ENCODE measurements at places on chromosomes 1 and 21.

DNA sequence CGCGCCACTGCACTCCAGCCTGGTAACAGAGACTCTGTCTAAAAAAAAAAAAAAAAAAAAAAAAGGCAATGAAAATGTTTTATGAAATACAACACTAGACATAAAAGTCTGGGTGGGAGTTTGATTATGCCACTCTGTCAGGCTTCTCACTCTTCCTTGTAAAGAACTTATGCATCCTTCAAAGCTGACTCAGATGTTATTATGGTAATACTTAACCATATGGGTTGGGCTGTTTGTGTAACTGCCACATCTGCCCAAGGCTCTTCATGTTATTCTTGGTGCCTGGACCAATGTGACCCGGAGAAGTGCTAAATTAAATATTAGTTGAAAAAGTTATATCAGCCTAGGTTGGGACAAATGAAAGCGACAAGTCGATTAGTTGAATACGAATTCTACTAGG, 23.8 kb downstream of the FAM89A start:
- no peak for DNase-seq

- peak; percentile 67 for DNase-seq
Observed at GRCh38 chr1:235160383-235160956, 580 bp downstream of the RBM34 start.

- no peak for DNase-seq
Observed at GRCh38 chr1:94385308-94385929, 32.8 kb upstream of the ABCD3 start.

- DNase-seq, result no peak
Observed at GRCh38 chr1:229897501-229897900, 169.5 kb upstream of the GALNT2 start.

GRCh38 chr1:12229835-12230548, at the start of gene VPS13D:
Gene VPS13D (plus strand): TSS chr1:12230030. CDS start chr1:12234267, 4,237 bp downstream.
- DNase-seq, result peak; percentile 60

DNA sequence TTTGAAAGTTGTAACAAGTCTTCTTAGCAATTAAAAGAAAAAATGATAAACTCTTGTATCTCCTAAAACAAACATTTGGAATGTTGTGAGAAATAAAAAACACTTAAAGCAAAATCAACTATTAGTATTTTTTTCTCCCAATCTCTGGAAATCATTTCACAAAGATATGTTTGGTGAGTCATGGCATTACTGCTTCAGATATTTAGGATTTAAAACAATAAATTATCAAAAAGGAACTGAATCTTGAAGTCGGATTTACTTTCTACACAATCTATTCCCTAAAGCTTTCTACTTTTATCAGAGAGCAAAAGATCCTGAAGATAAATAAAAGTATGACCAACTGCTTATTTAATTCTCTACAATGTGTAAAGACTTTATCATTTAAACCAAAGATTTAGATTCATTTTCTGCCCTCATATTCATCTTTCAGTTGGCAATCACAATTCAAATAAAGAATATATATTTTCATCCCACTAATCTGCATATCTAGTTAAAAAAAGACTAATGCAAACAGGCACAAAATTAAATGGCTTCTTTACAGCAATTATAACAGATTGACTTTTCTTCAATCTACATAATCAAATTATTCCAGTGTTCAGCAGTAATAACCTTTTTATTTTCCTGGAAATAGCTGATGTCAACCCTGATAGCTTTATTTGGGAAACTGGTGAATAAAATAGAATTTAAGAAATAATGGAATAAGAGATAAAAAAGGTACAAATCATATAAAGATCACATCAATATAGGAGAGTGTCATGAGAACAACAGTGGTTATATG, 230.0 kb downstream of the COP1 start:
- peak; percentile 30 for DNase-seq

- DNase-seq, result no peak
Observed at GRCh38 chr1:183048087-183049085, 25.2 kb downstream of the LAMC1 start.

GRCh38 chr21:31347435-31348032, 3.5 kb upstream of the TIAM1 start:
- peak; percentile 2 for DNase-seq

DNA sequence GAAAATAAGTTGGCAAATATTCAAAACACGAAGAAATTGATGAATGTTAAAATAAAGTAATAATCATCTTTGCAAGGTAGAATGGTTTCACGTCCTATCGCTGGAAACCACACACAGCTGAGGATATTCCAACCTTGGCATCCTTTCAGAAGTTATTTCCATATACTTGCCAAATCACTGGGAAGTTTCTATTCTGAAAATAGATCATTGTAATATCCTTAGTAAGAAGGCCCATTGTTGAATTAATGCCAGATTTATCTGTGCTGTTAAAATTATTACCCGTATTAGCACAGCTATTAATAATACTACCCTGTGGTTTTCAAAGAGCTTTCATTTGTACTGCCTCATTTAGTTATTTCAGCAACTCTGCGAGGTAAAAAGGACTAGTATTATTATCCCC, 81.1 kb downstream of the OLFM3 start:
- no peak for DNase-seq

DNA sequence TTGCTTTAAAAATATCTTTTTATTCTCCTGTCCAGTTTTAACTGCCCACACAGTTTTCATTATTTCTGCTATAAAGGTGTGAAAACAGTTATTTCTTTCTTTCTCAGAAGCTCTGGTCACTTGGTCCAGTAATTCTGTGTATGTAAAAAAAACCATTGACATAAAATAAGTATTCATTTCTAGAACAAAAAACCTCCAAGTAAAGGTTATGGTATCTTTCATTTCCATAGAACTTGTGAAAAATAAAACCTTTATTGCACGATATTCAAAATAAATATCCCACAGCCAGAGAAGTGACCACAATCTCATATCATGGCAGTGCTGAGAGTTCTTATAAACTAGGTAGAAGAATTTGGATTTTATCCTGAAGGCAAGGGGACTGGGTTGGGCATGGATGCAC, 96.9 kb upstream of the TNFSF4 start:
- DNase-seq, result no peak

GRCh38 chr21:16755061-16755460, 757.8 kb upstream of the CXADR start:
- DNase-seq, result no peak

GRCh38 chr1:224864006-224864405, 65.5 kb upstream of the DNAH14 start:
- no peak for DNase-seq

- DNase-seq, result no peak
Observed at GRCh38 chr21:45078877-45079281, 4.5 kb downstream of the ADARB1 start.

- no peak for DNase-seq
Observed at GRCh38 chr1:35556484-35557117, 602 bp downstream of the KIAA0319L start.

DNA sequence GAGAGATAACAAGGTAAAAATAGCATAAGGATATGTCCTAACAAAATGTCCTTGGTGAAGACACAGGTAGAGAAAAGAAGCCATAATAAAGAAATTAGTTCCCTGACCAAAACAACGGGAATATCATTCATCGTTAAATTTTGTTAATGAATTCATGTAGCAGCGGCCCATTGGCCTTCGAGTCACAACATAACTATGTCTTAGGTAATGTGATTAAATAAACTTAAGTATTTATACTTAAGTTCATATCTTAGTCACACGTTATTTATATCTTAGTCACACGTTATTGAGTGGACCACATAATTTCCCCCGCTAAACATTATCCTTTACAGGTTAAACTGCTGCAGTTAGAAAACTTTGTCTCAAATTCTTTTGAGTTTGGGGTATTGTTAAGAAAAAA, 1.2 kb downstream of the NEXN start:
- DNase-seq, result no peak

- no peak for DNase-seq
Observed at GRCh38 chr1:205274041-205274691, 46.4 kb downstream of the TMCC2 start.

DNA sequence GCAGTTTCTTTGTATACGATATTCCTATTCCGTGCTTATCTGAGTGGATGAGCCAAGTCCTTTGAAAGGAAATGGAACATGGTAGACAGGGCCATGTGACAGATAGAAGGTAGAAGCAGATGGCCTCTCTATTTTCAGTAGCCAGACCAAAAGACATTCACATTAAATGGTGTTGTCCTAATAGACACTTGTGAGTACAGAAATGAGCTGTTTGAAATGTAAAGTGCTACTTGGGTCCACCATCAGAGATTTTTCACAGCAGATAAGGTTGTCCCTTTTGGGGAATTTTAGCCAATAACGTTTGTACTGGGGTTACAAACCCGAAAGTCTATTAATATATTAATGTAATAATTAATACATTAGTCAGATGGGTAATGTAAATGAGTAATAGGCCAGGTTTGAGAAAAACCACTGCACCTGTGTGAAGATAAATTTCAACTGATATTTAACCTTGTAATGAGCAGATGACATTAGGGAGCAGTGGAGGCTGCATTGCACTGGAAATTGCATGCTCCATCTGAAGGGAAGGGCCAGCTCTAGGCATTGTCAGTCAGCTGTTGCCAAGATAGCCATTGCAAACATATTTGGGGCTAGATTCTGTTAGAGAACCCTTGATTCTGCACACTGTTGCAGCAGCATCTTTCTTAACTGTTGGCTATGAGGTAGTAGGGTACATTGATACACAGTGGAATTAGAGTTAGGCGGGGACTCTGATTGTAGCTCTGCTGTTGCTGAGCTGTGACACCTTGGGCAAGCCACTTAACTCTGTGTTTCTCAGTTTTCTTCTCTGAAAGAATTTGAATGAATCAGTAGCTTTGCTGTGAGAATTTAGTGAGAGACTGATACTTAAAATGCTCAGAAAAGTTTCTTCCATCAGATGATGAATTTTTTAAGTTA, 43.8 kb downstream of the FGGY start:
- no peak for DNase-seq

GRCh38 chr1:99170516-99170915, 93.8 kb upstream of the PLPPR4 start:
- DNase-seq, result no peak

DNA sequence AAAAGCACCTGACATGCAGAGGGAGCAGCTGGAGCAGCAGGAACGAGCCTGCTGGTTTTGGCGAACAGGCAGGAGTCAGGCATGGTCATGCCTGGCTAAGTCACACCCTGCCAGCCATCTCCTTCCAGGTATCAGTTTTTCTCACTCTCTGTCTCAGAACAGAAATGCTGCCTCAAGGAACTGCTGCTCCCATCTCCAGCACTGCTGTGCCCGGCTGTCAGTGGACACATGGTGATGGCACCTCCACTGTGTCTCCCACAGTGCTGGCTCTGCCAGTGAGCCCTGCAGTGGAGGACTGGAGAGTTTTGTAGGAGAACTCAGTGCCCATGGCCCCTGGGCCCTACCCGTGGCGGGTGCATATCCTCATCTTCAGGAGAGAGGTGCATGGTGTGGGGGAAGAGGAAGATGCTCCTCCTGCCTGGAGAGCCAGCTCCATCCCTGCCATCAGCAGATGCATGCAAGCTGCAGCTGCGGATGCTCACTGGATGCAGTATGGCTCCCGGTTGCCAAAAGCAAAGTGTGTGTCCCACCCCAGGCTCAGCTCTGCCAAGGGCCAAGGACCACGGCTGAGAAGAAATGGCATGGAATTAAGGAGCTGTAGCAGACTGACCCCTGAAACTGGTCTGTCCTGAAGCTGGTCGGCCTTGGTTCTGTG, 114.7 kb downstream of the GRIK3 start:
- no peak for DNase-seq

- peak; percentile 33 for DNase-seq
Observed at GRCh38 chr1:240797050-240797449, 185.1 kb upstream of the GREM2 start.

GRCh38 chr1:111402083-111402482, 25.5 kb downstream of the OVGP1 start:
- no peak for DNase-seq

DNA sequence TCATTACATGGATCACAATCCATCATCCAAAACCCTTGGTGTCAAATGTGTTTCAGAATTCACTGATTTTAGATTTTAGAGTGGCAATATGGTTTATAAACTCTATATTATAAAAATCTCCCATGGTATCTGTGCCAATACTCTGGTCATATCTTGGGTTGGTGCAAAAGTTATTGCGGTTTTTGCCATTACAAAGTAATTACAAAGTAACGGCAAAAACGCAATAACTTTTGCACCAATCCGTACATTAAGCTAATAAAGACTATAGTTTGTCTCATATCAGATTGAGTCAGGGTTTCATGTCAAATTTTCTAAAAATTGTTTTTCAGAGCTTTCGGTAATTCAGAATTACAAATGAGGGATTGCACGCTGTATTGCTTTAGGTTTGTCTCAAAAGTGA, 23.4 kb upstream of the NTMT2 start:
- no peak for DNase-seq

GRCh38 chr1:86477256-86477655, 8.5 kb downstream of the CLCA1 start:
- DNase-seq, result no peak

- DNase-seq, result no peak
Observed at GRCh38 chr1:107952989-107953388, 12.0 kb downstream of the VAV3 start.

DNA sequence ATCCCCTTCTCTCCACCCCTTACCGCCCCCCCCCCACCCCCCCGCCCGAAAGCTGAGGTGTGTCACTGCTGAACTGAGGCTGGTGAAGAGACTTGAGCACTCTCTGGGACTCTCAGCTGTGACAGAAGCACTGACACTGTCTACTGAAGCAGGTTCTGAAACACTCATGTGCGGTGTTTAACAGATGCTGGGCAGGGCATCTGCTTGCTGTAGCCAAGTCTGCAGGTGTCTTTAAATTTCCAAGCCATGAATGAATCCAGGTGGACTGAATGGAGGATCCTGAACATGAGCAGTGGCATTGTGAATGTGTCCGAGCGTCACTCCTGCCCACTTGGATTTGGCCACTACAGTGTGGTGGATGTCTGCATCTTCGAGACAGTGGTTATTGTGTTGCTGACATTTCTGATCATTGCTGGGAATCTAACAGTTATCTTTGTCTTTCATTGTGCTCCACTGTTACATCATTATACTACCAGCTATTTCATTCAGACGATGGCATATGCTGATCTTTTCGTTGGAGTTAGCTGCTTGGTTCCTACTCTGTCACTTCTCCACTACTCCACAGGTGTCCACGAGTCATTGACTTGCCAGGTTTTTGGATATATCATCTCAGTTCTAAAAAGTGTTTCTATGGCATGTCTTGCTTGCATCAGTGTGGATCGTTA, at the start of gene GPR52:
GPR52 (plus strand) TSS at position 99 of the 665 bp plus-strand sequence; CDS start at position 247, 148 bp downstream.
- DNase-seq, result no peak
